ENCODE measurements at places on chromosomes 12 and 14. TPM values are rescaled to one million over a fixed set of nuclear protein-coding genes. Genes with fewer than 3 reads are reported as not detected.

Gene CLEC6A
- total RNA-seq = not detected

Gene RDH12
- total RNA-seq = 0.27 TPM

Gene C12orf60
- 3.5 TPM for total RNA-seq

Gene KRT6A
- total RNA-seq = 0.66 TPM
